Muscle of leg (tissue), 16 donors: ENCODE measurements at places on chromosomes 2 and 18. TPM values are rescaled to one million over a fixed set of nuclear protein-coding genes. Genes with fewer than 3 reads are reported as not detected.
A peak's percentile ranks its signal among the peaks of the same experiment; 100 is the strongest.

DNA sequence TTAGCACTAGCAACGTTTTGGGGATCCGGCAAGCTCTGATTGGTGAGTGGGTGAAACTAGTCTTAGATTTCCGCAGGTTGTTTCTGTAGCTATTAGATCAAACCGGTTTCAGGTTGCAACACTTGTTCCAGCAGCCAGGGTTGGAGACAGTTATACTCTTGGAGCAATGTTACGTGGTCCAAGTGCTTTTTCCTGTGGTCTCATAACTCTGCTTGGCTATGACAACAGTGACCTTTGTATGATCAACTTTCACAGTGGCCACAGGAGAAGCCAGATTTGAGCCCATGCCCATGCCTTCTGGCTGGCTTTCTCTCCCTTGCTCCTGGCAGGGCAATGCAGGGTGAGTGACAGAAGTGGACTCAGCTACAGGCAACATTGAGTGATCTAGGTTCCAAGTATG lies 84.5 kb upstream of the TAF1B start:
- peak; percentile 75 for DNase-seq

- DNase-seq, result no peak
Observed at GRCh38 chr18:65735155-65735554, 15.7 kb upstream of the CDH7 start.

DNA sequence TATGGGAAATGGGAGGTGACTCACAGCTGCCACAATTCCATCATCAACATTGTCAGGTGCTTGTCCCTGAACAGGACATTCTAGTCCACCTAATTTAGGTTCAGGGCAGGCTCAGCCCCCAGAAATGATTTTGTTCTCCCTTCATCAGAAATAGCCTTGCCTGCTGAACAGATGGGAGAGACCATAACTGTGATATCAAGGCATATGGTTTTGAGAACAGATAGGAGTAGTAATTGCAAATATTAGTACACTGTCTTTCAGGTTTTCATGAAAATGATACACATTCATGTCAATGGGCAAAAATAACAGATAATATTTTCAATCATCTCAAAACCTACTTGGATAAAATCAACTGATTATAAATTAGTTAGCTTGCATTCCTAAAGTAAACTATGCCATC lies 316.5 kb downstream of the MBD2 start:
- no peak for DNase-seq

GRCh38 chr2:79660557-79660956 lies 147.7 kb downstream of the CTNNA2 start:
- DNase-seq, result peak; percentile 35

GRCh38 chr2:220466251-220466691 lies 838.8 kb downstream of the SLC4A3 start:
- no peak for DNase-seq

C2orf66 gene
- 0.04 TPM for total RNA-seq
